ENCODE measurements at places on chromosomes 5 and 9.

DNA sequence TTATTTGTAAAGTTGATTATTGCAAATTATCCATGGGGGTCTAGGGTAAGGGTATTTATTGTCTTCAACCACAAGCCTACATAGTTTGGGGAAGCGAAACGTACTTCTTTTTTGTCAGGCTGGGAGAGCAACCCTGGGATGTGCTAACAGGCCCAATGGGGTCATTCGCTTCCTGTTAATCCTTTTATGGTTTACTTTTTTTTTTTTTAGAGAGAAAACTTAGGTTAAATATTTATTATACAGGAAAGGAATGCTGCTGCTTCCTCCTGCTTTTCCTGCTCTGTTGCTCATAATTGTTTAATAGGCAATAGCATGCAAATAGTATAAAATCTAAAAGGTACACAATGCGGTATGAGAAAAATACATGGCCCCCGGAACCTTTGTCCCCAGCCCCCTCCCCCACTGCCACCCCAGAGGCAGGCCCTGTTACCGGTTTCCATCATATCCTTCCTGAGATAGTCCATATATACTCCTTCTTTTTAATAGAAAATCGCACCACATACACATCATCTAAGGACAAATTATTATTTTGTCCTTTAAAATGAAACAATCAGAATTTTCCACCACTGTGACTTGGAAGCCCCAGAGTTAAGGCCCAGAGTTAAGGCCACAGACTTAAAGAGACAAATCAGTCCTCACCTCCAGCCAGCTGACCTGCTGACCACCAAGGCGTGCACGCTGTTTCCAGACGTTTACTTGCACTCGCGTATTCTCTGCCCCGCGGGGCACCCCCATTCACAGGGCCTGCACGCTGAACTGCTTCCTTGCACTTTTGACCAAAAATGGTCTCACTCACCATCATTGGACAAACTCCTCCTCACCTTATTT is 83.9 kb downstream of the NDFIP1 start:
- DNase-seq = no peak

GRCh38 chr5:146660376-146660960 is 144.5 kb upstream of the GPR151 start:
- no peak for DNase-seq

GRCh38 chr9:84694248-84694647 is 24.7 kb downstream of the NTRK2 start:
- DNase-seq = no peak

DNA sequence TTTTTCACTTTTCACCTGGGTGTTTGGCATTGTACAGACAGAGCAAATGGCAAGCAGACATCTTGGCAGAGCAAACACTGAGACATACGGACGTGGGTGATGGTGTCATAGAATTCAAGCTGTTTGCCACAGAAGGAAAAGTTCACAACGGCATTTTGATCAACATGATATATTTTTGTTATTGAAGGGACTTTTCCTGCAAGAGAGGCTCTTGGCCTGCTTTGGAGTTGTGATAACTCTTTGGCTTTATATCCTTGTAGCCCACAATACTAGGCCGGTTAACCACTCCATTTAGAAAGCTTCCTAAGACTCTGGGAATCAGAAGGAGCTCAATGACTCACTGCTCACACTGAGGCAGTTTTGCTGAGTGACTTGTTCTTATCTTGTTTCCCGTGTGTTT is 1038.3 kb downstream of the TLE1 start:
- no peak for DNase-seq

GRCh38 chr9:105535920-105536668 is 21.8 kb upstream of the FKTN start:
- DNase-seq = no peak

- DNase-seq = peak; percentile 55
Observed at GRCh38 chr5:64690417-64691151, at the start of gene SHISAL2B. TSS of gene SHISAL2B (plus strand) at chr5:64690503. CDS start at chr5:64690624, 121 bp downstream.

- DNase-seq = no peak
Observed at GRCh38 chr9:107896544-107896943, 407.0 kb upstream of the KLF4 start.

DNA sequence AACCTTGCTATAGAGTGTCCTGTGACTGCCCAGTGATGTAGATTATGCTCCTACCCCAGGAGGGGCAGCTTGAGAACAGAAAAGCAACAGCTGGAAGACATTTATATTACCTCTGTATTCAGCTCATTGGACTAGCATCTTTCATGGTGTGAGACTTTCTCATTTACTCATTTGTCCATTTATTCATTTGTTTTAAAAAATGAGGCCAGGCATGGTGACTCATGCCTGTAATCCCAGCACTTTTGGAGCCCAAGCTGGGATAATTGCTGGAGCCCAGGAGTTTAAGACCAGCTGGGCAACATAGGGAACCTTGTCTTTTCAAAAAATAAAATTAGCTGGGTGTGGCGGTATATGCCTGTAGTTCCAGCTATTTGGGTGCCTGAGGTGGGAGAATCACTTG is 130.0 kb upstream of the LHFPL2 start:
- DNase-seq = no peak

- DNase-seq = peak; percentile 1
Observed at GRCh38 chr5:64384765-64385164, 121.0 kb upstream of the RGS7BP start.

DNA sequence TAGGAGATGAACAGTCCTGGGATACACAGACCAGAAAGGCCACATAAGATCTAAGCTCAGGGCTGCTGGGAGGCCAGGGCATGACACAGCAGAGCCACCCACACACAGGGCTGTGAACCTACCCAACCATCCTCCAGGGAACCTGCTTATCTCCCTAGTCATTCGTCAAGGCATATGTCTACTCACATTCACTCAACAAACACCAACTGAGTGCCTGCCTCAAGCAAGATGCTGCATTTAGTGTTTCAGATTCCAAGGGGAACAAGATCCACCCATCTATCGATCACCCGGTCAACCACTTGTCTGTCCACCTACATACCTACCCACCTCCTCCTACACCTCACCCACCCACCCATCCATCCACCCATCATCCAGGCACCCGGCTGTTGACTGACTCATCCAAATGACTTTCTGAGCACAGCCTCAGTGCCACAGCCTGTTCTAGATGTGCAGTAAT is 1.9 kb downstream of the DPM2 start:
- DNase-seq = no peak
